ENCODE measurements at places on chromosomes 2 and 18. TPM values are rescaled to one million over a fixed set of nuclear protein-coding genes. Genes with fewer than 3 reads are reported as not detected.

Gene ANTXR1
- total RNA-seq, result 45.5 TPM

DNA sequence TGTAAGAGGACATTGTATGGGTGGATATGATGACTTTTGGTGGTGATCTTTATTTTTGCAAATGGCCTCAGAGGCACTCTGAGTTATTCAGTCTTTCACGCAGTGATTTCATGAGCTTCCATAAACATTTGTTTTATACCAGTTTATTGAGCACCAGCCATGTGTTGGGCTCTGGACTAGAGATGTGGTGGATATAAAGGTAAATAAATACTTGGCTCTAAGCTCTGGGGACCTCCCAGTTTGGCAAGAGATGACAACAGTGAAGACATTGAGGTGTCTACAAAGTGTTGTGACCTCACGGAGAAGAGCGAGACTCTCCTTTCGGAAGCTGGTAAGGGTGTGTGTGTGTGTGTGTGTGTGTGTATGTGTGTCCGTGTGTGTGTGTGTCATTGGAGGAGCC, 146.4 kb downstream of the TANC1 start:
- DNase-seq, result no peak

- no peak for DNase-seq
These were observed 14.6 kb upstream of the TMEM214 start for GRCh38 chr2:27018142-27018541.

Gene CAPN14
- 0.17 TPM for total RNA-seq

- no peak for DNase-seq
These were observed 535.4 kb upstream of the RAB6C start for GRCh38 chr2:129443865-129444739.

GRCh38 chr18:52829320-52829719, 489.3 kb downstream of the DCC start:
- DNase-seq, result no peak

DNA sequence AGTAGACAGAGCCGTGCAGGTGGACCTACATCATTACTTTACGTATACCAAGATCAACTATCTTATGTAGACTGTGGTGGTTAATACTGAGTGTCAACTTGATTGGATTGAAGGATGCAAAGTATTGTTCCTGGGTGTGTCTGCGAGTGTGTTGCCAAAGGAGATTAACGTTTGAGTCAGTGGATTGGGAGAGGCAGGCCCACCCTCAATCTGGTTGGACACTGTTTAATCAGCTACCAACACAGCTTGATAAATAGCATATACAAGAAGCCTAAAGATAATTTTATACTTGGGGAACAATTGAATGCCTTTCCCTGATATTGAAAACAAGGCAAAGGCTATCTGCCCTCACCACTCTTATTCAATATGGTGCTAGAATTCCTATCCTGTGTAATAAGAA, 604.2 kb upstream of the ZEB2 start:
- no peak for DNase-seq

- DNase-seq, result no peak
These were observed 56.8 kb downstream of the SPATS2L start for GRCh38 chr2:200363279-200363678.

Gene LYPD6B
- total RNA-seq, result not detected

DNA sequence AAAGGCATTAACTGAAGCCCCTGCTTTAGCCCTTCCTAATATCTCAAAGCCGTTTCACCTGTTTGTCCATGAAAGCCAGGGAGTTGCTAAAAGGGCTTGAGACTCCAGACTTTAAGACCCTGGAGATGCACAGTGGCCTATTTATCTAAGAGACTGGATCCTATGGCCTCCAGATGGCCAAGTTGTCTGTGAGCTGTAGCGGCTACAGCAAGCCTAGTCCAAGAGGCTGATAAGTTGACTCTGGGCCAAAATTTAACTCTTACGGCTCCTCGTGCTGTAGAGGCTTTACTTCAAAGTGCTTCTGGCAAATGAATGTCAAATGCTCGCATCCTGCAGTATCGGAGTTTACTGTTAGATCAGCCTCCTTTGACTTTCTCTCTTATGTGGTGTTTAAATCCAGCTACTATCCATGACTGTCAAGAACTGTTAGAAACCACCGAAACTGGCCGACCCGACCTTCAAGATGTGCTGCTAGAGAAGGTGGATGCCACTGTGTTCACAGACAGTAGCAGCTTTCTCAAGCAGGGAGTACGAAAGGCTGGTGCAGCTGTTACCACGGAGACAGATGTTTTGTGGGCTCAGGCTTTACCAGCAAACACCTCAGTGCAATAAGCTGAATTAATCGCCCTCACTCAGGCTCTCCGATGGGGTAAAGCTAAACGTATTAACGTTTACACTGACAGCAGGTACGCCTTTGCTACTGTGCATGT, 336.7 kb upstream of the CNTNAP5 start:
- DNase-seq, result no peak

DNA sequence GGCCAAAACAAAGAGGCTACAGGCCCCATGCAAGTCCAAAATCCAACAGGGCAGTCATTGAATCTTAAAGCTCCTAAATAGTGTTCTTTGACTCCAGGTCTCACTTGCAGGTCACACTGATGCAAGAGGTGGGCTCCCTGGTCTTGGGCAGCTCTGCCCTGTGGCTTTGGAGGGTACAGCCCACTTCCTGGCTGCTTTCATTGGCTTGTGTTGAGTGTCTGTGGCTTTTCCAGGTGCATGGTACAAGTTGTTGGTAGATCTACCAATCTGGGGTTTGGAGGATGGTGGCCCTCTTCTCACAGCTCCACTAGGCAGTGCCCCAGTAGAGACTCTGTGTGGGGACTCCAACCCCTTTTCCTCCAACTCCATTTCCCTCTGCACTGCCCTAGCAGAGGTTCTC, 115.8 kb upstream of the ALKAL2 start:
- no peak for DNase-seq

DNA sequence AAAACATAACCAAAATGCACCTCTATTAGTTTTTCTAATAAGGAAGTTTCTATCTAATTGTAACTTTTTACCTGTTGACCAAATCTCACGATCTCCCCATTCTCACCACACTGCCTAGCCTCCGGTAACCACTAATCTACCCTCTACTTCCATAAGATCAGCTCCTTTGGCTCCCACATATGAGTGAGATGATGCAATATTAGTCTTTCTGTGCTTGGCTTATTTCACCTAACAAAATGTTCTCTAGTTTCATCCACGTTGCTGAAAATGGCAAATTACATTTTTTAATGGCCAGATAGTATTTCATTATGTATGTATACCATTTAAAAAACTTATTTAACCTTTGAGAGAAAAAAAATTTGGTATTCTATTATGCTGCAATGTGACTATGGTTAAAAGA, 379.0 kb upstream of the NXPH2 start:
- no peak for DNase-seq

GRCh38 chr18:58534535-58535301, 94.2 kb downstream of the ALPK2 start:
- no peak for DNase-seq
